ENCODE measurements at places on chromosomes 16 and 17.

- peak; percentile 56 for DNase-seq
Measured at GRCh38 chr17:29581583-29582253, 7.7 kb downstream of the GIT1 start.

DNA sequence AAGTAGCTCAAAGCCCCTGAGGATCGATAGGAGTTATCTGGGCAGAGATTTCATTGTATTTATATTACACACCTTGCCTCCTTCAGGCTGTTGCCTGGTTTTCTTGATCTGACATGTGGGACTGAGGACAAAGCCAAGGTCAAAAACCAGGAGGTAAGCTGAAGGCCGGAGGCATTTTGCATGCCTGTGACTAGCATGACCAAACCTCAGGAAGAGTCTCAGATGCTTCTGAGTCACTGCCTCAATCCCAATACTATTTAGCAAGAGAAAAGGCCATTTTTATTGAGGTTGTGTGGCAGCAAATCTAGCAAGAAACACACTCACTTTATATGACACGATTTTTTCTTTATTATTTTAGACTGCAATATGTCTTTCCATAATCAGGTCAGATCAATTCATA is 968.1 kb downstream of the CDH11 start:
- no peak for DNase-seq

DNA sequence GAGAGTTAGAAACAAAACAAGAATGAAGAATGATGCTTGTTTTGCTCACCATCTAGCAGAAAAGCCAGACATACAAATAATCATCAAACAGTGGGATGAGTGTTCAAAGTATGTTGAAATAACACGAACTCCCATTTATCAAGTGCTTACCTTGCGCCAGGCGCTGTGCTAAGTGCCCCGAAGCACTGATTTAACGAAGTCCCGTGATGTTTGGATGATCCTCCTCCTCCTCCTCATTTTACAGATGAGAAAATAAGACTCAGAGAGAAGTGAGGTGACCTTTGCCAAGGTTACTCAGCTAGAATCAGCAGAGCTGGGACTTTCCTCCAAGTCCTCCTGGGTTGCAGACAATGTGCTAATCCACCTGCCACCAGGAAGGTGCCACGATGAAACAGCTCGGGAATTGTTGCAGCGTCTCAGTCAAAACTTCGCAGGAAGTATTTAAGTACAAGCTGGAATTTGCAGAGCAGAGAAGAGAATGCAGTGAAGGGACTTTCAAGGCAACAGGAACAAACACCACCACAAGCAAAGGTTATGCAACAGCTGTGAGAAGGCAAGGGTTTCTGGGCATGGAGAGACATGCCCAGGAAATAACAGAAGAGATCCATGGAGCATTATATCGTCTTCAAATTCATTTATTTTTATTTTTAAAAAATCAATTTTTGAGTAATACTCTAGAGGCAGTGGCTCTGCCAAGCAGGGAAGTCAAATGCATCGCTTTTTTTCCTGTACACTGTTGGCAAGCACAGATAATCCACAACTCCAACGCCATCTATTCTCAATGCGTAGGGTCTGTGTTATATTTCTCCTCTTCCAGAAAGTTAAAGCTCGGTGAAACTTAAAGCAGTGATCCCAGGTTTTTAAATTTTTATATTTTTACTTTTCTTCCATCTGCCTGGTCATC is 11.1 kb downstream of the PRCD start:
- peak; percentile 44 for DNase-seq

DNA sequence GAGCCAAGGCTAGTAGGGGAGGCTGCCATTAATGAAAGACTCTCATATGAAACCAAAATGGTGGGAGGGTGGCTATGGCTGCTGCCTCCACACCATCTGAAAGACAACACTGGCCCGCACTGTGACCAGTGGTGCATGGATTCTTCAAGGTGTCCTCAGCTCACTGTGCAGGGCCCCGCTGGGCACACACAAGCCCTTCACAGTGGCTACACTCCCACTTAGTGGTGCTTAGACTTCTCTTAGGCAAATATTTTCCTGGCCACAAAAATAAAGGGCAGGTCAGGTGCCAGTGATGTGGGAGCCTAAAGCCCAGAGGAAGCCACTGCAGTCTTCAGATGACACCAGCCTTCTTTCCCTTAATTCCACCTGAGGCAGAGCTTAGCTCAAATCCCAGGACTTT is 38.1 kb upstream of the IRX3 start:
- DNase-seq, result no peak

- DNase-seq, result peak; percentile 99
Measured at GRCh38 chr17:36591434-36592315, at the start of gene DHRS11. TSS of gene DHRS11 (plus strand) at chr17:36591879. CDS start at chr17:36592010, 131 bp downstream.

DNA sequence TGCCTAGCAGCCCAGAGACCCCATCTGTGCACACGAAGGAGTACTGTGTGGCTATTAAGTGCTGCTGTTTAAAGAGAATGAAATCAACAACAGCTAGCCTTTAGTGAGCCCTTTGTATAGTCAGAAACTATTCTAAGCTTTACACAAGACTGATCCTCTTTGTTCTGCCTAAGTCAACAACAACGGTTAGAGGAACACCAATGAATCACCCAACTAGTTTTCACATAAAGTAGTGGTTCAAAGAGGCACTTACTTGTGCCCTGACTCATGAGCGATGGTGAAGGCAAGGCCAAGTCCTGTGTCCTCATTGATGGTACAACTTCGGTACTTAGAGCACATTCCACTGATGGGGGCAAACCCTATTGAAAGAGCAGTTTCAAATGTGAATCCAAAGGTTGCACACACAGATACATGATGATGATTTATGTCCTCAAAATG is 75.8 kb downstream of the ADAMTS18 start:
- peak; percentile 92 for DNase-seq

DNA sequence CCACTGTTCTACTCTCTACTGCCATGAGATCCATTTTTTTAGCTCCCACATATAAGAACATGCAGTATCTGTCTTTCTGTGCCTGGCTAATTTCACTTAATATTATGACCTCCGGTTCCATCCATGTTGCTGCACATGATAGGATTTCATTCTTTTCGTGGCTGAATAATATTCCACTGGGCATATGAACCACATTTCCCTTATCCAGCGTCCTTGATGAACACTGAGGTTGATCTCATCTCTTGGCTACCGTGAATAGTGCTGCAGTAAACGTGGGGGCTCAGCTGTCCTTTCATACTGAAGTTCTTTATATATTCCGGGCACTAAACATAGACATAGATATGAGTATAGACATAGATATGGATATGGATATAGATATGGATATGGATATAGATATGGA is 109.3 kb upstream of the TNRC6C start:
- no peak for DNase-seq

GRCh38 chr17:600576-601243 is 113.9 kb downstream of the VPS53 start:
- DNase-seq, result peak; percentile 55
